Ureter (tissue), 1 donor: ENCODE measurements at places on chromosomes 13 and 19.

DNA sequence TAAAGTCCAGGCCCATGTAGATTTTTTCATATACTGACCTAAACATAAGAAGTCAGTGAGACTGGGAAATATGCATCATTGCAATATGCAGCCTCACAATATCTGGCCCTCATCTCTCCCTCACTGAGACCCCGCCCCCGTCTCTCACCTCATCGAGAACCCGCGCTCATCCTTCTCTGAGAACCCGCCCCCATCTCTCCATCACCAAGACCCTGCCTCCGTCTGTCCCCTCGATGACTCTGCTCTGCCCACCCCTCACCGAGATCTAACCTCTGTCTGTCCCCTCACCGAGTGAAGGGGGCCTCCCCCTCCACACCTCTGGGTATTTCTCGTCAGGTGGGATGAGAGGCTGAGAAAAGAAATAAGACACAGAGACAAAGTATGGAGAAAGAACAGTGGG, 20.5 kb upstream of the ZNF846 start:
- DNase-seq: no peak

DNA sequence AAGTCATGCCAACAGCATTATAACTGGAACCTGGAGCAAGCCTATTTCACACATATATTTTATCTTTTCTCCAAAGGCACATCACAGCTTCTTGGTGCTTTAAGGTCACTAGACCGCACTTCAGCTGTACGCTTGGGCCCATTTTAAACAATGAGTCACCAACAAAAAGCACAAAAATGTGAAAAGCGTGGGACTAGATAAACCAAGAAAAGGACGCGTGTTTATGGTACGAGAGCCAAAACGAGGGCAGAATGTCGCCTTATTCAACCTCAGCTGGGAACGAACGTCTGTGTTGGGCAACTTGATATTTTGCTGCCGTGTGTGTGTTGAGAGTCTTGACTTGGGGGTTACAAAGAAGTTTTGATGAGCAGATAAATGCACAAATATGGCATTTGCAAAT, 9.2 kb upstream of the EHD2 start:
- no peak for DNase-seq

DNA sequence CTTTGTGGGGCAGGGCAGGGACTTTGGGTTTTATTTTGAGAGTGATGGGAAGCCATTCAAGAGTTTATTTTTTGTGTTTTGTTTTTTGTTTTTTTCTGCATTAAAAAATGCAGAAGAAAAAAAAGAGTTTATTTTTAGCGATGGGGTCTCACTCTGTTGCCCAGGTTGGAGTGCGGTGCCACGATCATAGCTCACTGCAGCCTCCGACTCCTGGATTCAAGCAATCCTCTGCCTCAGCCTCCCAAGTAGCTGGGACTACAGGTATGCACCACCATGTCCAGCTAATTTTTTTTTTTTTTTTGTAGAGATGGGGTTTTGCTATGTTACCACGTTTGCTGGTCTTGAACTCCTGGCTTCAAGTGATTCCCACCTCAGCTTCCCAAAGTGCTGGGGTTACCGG, 12.5 kb upstream of the CA11 start:
- no peak for DNase-seq

- DNase-seq: no peak
These were observed 2.3 kb downstream of the CEBPG start for GRCh38 chr19:33375837-33376159.

DNA sequence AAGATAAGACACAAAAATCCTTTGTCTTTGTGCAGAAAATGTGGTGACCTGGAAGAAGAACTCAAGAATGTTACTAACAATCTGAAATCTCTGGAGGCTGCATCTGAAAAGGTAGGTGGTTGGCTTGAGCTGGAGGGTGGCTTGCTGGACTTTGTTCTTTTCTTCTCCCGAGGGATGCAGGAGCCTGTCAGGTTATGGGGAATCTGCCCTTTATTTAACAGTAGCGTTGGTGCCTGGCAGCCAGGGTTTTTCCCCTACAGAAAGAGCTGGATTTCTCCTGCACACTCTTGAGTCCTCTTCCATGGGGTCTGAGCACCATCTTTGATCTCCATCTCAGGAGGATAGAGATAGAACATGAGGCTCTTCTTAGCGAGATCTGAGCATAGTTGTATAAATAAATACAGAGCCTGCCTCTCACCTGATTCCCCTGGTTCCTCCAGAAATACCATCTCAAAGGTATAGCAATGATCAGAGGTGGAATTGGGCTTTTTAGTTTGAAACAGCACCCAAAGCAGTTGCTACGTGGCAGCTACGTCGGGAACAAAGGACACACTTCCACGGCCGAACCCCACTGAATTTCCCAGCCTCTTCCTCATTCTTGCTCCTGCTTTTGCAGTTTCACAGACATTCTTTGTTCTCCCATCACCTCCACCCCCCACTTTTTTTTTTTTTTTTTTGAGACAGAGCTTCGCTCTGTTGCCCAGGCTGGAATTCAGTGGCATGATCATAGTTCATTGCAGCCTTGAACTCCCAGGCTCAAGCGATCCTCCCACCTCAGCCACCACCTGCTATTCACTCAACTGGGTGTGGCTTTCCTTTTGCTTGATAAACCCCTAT, 12.9 kb downstream of the TPM4 start:
- no peak for DNase-seq

DNA sequence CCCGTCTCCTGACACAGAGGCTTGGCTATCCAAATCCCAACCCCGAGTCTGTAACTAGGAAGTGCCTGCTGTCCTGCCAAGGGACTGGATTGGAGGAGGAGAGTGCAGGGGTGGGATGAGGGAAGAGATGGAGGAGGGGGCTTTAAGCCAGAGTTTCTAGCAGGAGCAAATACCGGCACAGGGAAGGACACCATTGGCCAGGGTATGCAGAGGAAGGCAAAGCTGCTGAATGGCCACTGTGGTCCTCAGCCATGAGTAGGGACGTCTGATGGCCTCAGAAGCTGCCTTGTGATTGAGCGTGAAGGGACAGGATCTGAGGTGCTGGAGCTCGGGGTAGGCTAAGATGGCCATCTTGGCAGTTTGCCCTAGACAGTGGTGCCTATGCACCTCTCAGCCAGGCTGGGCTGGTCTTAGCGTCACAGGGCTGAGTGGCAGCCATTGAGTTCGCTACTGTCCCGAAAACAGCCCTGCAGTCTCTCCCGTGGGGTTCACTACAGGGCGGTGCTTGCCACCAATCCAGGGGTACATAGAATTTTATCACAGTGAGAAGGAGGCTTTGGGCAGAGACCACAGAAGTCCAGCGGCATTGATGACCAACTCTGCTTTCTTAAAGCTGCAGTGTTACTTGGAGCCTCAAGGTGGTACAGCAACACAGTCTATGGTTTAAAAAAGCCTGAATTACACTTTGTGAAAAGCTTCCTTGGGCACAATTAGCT, 61.8 kb downstream of the AKAP11 start:
- no peak for DNase-seq

DNA sequence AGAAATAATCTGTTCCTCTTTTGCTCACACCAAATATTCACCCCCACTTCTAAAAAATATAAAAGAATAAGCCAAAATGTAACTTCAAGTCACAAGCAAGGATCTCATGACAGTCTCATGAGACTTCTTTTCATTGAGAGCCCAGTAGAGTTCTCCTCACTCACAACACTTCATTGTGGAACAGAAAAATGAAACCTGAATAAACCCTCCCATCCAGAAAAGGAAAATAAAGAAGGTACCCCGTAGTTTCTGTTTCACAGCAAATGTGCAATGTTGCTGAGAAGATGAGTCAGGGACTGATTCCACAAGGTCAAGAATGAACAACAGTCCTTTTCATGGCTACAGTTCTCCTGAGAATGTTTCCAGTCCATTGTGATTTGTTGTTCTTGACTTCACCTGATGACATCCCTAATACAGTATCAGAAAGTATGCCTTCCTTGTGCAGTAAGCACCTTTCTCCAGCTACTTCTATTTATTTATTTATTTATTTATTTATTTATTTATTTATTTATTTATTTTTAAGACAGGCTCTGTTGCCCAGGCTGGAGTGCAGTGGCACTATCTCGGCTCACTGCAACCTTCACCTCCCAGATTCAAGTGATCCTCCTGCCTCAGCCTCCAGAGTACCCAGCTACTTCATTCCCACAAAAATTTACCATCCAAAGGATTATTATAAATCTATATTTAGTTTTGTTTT, 6.4 kb upstream of the ZNF841 start:
- no peak for DNase-seq

GRCh38 chr19:13437919-13438618, 68.2 kb downstream of the CACNA1A start:
- no peak for DNase-seq

GRCh38 chr13:112481458-112481857, 105.3 kb downstream of the SPACA7 start:
- no peak for DNase-seq

DNA sequence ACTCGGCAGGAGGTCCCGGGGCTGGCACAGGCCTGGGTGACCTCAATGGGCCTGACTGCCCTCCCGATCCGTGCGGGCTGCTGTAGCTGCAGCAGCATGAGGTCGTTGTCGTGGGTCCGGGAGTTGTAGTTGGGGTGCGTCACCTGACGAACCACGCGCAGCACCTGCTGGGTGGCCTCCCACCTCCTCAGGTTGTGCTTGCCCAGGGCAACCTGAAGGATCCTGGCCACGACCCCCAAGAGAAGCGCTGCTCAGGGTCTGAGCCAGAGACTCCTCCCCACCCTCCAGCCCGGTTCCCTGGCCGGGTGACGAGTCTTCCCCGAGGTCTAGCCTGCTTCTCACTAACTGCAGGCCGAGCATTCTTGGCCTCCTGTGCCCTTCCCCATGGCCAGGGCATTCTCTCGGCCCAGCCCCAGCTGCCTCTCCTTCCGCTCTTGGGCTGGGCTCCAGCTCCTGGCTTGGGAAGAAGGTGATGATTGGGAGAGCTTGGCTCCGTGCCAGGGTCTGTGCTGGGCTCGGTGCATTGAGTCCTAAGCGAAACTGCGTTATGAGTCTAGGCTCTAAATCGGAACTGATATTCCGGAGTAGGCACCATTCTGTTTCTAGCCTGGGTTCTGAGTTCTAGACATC, 3.1 kb downstream of the KLK14 start:
- DNase-seq: no peak

DNA sequence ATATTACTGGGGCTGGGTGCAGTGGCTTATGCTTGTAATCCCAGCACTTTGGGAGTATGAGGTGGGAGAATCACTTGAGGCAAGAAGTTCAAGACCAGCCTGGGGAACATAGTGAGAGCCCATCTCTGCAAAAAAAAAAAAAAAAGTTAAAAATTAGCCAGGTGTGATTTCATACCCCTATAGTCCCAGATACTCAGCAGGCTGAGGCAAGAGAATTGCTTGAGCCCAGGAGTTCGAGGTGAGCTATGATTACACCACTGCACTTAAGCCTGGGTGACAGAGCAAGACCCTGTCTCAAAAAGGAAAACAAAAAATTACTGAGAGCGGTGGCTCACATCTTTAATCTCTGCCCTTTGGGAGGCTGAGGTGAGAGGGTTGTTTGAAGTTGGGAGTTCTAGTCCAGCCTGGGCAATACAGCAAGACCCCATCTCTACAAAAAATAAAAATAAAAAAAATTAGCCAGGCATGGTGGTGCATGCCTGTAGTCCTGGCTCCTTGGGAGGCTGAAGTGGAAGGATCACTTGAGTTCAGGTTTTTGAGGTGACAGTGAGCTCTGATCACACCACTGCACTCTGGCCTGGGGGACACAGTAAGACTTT, 87.5 kb downstream of the ZMYM2 start:
- DNase-seq: no peak

- no peak for DNase-seq
These were observed 1151.0 kb downstream of the DIAPH3 start for GRCh38 chr13:59012731-59013130.
